ENCODE measurements at places on chromosomes 7 and 10.
A peak's percentile ranks its signal among the peaks of the same experiment; 100 is the strongest.

GRCh38 chr10:59523851-59524250 lies 161.5 kb upstream of the FAM13C start:
- DNase-seq, result no peak

DNA sequence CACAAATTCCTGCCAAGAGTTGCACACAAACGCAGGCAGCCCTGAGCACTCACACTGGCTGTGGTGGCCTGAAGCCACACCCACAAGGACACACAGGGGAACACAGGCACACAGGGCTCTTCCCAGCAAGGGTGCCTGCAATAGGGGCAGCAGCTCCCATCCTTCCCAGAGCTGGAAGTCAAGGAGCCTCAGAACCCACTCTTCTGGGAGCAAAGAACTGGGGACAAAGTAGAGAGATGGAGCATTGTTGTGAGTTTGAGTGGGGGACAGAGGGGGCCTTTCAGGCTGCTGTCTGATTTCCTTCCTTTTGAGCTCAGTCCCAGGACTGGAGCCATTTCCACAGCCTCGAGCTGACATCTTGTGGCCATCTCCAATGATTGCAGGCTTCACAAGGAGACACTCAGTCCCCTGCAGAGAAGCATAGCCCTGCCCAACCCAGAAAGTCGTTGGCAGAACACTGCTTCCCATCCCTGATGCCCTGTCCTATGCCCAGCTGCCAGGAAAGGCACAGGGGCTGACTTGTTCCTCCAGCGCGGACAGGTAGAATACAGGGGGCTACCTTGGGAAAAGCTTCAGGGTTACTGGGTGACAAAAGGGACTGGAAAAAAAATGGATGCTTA lies 34.4 kb upstream of the SLF2 start:
- DNase-seq, result no peak

GRCh38 chr7:2680792-2681490 lies 7.1 kb upstream of the AMZ1 start:
- DNase-seq, result peak; percentile 43

DNA sequence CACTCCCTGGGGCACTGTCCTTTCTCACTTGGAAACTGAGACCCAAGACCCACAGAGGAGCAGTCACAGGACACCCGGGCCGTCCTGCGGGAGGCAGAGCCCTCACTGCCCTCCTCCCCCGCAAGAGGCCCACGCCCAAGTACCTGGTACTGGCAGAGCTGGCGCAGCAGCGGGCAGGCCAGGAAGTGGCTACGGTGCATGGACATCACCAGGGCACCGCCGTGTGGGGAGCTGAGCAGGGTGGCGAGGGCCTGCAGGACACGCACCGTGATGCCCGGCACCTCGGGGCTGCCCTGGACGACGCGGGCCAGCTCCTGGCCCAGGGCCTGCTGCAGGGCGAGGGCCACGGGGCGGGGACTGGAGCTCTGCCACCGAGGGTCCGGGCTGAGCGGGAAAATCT lies 20.0 kb upstream of the MICALL2 start:
- no peak for DNase-seq

DNA sequence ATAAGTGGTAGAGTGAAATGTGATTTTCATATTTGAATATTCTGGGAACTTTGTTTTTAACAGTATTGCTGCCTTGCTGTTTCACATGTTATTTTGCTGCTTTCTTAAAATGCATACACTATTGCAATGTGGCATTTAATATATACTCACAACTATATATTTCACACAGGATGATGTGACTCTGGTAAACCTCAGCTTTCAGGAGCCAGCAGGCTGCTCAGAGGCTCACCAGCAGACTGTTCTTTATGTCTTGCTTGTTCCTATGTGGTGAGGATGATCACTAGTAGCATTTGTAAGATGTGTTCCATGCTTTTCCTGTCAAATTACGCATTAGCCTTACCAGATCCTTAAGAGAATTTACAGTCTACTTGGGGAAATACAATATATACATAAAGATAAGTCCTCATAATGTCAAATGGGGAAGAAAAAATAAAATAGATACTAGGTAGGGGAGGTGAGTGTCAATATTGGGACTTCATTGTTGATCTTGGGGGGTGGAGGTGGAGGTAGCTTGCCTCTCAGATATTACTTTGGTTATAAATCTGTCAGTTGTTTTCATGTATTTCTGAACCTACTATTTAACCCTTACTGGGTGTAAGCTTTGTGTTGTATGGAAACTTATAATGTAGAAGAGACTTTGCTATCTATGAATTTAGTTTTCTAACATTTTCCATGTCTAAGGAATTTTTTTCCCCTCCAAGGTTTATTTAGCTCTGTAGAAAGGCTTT lies 8.4 kb downstream of the GNAI1 start:
- no peak for DNase-seq

DNA sequence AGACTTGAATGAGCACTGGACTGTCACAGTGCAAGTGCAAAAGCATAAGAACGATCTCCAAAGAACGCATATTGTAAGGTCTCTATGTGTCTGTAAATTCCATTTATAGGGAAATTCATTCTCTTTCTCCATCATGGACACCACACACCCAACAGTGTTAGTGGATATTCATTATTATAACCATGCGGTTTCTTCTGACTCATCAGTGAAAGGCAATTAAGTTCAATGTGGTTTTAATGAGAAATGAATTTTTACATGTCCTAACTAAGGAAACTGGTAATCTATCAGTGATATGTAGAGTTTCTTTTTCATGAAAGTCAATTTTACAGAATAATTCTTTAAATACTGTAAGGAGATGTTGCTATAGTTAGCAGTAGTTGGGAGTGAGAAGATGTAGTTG lies 25.9 kb downstream of the GIMAP8 start:
- DNase-seq, result no peak

- DNase-seq, result no peak
Measured at GRCh38 chr7:148735967-148736366, 37.3 kb downstream of the CUL1 start.

DNA sequence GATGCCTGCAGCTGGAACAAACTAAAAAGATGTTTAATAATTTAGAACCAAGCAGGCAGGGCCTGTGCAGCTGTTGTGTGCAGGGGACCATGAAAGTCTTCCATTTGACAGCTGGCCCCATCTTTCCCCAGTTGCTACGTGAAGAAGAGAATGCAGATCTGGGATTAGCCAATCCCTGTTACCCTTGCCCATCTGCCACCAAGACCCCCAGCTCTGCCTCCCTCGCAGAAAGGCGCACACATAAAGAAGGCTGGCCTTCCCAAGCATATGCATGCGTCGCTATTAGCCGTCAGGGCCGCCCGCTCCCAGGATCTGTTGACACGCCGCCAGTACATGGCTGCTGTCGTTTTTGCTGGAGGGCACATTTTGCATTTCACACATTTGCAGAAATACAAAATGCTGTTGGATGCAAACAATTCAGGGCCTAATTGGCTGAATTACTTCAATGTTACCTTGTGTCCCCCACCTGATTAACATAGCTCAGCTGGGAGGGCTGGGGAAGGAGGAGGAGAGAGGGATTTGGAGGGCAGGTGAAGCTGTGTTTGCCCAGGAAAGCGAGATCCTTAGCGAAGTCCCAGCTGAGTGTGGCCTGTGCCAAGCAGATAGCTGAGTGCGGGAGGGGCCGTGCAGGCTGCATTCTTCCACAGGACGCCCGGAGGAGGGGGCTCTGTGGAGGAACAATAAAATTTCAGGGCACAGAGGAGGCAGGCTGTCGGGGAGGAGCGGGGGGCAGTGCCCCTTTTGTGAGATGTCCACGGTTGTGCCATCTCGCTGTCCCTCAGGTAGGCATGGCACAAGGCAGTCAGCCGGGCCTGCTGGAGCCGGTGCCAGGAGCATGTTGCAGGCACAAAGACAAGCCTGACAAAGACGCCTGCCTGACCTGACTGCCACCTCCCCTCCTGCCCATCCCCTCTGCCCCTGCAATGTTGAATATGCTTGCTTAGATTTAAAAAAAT lies 443.0 kb upstream of the MKI67 start:
- DNase-seq, result no peak

GRCh38 chr7:155763691-155764437 lies 48.4 kb downstream of the SHH start:
- DNase-seq, result peak; percentile 32

DNA sequence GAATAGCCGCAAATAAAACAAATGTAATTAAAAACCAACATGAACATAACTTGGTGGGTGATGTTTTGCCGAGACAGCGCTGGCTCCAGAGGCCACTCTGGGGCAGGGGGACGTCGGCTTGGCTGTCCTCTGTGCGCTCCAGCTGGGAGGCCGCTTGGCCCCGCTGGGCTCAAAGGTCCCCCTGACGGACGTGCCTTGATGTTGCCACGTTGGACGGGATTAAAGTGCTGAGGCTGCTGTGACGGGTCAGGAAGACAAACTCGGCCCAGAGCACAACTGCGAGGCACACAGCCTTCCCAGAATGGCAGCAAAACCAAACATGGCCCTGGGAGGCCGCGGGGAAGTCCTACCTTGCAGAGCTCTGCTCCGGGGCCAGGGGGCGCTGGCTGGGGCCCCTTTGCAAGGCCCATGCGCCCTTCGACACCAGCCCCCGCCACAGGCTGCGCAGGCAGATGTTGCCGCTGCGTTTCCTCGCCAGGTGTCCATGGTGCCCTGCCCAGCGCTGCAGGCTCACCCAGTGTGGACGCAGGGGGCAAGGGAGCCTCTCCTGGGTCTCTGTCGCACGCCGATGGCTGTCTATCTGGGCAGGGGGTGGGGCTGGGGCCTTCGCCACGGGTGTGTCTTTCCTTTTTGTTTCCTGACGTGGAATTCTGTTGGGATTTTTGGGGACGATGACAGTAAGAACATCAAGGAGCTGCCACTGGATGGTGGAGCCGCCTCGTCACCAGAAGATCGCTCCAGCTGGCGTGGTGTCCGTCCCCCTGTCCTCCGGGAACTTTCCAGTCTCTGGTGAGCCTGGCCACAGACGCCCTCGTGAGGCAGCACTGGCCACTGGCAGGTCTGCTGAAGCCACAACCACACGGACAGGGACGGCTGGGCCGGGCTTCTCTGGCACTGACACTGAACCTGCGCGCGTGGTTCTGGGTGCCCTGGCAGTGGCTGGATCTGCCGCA lies 99.6 kb upstream of the DIP2C start:
- no peak for DNase-seq

- DNase-seq, result no peak
Measured at GRCh38 chr10:118868589-118868988, 113.8 kb upstream of the CACUL1 start.

- no peak for DNase-seq
Measured at GRCh38 chr10:131766096-131766495, 134.7 kb upstream of the PPP2R2D start.

DNA sequence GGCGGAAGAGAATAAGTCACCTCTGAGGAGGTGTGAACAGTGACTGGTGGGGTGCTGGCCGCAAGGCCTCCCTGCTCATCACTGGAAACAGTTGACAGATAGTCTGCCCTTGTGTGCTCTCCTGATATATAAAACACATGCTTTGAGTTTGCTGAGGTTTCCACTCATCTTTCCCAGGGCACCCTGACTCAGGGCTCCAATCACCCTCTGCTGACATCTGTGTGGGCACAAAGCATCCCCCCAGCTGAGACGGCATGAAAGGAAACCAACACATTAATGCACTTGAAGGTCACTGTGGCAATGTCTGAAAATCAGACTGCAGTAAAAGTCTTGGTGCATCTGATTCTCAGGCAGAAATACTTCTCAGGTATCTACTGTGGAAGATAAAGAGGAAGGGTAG lies 49.8 kb downstream of the EPDR1 start:
- no peak for DNase-seq

All from T-helper 9 cell (primary cell).